ENCODE measurements at places on chromosomes 11 and 22. TPM values are rescaled to one million over a fixed set of nuclear protein-coding genes. Genes with fewer than 3 reads are reported as not detected.

FOSL1 gene
- total RNA-seq, result 3.1 TPM

HEPN1 gene
- not detected for total RNA-seq

DNA sequence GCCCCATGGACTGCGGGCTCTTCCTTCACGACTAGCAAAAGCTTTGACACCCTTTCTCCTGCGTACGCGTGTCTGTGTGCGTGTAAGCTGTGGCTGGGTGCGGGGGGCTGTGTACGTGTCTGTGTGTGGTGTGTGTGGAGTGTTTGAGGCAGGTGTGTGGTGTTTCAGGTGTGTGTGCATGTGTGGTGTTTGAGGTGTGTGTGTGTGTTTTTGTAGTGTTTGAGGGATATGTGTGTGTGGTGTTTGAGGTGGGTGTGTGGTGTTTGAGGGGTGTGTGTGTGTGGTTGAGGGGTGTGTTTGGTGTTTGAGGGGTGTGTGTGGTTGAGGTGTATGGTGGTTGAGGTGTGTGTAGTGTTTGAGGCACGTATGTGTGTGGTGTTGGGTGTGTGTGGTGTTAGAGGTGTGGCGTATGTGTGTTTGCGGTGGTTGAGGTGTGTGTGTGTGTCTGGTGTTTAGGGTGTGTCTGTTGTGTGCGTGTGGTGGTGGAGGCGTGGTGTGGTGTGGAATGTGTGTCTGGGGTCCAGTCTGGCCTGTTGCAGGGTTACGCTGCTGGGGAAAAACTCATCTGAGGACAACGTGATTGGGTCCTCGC is 687 bp upstream of the ARSA start:
- DNase-seq, result no peak

KDM4D gene
- total RNA-seq, result 1.3 TPM

BIRC3 gene
- total RNA-seq, result 4.2 TPM

DNA sequence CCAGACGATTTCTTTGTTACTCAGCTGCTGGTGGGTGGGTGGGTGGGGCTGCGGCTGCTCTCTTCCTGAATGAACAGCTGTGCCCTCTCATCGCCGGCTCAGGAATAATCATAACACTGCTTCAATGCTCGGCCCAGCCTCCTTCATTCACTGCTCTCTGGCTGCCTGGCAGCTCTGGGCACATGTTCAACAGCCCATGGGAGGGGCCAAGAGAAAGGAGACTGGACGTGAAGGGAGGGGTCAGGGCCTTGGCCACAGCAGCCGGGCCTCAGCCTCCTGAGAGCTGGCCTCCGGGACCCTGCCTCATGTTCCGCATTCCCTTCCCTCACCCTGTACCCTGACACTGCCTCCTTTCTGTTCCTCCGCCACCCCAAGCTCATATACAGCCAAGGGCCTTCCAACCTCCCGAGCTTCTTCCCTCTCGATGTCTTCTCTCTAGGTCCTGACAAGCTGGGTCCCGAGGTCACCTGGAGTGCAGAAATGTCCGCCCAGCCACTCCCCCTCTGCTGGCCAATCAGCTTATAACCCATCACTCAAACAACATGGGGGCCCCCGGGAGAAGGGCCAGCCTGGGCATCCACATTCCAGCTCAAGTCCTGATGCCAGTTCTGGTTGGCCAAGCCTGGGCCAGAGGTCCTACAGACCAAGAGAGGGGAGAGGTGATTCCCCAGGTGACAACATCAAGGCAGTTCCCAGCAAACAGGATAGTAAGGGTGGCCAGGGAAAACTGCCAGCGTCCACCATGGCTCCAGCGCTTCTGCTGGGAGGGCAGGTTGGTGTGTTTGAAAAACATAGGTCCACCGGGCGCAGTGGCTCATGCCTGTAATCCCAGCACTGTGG is 3.2 kb upstream of the CSDC2 start:
- DNase-seq, result peak; percentile 70

APLNR gene
- not detected for total RNA-seq

DNA sequence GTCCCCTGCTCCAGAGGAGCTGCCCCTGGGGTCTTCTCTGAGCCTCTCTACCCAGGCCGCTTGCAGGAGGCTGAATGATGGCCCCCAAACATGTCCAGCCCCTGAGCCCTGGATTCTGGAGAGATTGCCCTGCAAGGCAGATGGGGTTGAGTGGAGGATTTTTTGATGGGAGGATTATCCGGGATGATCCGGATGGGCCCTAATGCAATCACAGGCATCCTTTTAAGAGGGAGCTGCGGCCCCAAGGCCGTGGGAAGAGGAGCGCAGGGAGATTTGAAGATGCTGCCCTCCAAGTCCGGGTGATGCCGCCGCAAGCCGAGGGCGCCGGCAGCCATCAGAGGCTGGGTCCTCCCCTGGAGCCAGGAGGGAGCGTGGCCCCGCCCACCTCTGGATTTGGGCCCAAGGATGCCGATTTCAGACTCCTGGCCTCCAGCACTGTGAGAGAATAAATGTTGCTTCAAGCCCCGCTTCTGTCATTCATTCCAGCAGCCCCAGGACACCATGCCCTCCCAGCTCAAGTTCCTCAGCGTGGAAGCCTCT is 66.0 kb downstream of the WNT7B start:
- DNase-seq, result no peak

ELF5 gene
- total RNA-seq, result 2.9 TPM

- no peak for DNase-seq
These were observed 705.4 kb upstream of the TENM4 start for GRCh38 chr11:80146232-80146631.

- no peak for DNase-seq
These were observed 33.7 kb upstream of the B3GAT1 start for GRCh38 chr11:134445601-134446325.

TBX10 gene
- total RNA-seq, result 0.27 TPM

- DNase-seq, result no peak
These were observed 7.7 kb upstream of the MMP12 start for GRCh38 chr11:102882389-102883024.

GRCh38 chr22:33520904-33521780 is 399.1 kb downstream of the LARGE1 start:
- no peak for DNase-seq

CARNS1 gene
- total RNA-seq, result not detected

DNA sequence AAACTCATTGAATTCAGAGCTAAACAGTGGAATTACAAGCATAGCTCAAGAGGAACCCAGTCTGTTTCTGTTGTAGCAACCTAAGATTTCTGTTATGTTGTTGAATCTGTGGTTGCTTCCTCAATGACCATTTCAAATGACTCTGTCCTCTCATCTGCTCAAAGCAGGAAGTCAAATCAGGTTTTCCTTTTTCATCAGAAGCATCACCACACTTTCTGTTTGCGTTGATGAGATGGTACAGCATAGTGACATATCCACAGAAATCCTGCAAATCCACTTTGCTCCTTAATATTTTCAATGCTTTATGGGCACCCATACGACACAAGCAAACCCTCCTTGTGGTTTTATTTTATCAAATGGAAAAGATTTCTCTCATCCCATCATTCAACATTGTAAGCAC is 12.6 kb upstream of the UCP2 start:
- no peak for DNase-seq

DNA sequence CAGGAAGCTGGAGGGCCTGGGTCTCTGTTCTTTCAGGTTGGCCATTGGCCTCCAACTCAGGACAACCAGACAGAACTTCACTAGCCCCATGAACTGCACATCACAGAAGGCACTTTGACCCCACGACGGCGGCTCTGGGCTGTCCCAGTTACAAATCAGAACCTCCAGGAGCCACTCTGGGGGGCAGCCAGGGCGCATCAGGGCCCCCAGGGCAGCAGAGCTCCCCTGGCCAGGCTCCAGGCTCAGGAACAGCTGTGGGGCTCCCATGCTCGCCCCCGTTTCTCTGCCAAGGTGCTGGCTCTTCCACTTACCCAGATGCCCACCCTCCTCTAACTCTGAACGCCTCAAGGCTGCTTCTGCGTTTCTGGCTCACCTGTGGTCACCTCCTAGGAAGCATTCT is 25.5 kb downstream of the TOLLIP start:
- DNase-seq, result no peak

DNA sequence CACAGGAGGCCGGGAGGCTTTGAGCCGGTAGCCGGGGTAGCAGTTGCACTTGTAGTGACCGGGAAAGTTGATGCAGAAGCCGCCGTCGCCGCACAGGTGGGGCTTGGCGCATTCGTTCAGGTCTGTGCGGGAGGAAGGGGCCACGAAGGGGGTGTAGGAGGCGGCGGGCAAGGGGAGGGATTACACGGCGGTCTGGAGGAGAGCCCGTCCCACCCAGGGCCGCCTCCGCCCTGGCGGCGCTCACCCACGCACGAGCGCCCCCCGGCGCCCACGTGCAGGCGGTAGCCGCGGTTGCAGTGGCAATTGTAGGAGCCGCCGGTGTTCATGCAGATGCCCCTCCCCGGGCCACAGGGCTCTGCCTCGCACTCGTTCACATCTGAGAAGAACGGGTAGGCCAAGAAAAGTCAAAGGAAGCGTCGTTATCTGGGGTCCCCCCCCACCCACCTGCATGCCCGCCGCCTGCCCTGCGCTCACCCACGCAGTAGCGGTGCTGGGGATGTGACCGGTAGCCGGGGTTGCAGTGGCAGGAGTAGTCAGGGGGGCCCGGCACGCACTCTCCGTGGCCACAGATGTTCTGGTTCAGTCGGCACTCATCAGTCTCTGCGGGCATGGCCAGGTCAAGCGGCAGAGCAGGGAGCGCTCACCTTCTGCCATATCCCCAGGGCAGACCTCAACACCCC is 10.6 kb downstream of the LTBP3 start:
- DNase-seq, result no peak

CELSR1 gene
- 1.5 TPM for total RNA-seq

Measured in HepG2 (cell line).